ENCODE measurements at places on chromosomes 7 and 10. TPM values are rescaled to one million over a fixed set of nuclear protein-coding genes. Genes with fewer than 3 reads are reported as not detected.

Gene SPDYE16
- total RNA-seq = not detected

Gene ACSL5
- 0.30 TPM for total RNA-seq

Gene BLNK
- not detected for total RNA-seq

Gene PRLHR
- total RNA-seq = not detected

Gene KLLN
- total RNA-seq = 0.59 TPM

Gene ADARB2
- not detected for total RNA-seq

Measured in smooth muscle cell of the umbilical artery (primary cell).